Stimulated activated CD8-positive, alpha-beta memory T cell treated with anti-CD3 and anti-CD28 coated beads, Interleukin-7, amount 100 ng/mL, for 1 hour (primary cell): ENCODE measurements at places on chromosomes 11 and 22.

DNA sequence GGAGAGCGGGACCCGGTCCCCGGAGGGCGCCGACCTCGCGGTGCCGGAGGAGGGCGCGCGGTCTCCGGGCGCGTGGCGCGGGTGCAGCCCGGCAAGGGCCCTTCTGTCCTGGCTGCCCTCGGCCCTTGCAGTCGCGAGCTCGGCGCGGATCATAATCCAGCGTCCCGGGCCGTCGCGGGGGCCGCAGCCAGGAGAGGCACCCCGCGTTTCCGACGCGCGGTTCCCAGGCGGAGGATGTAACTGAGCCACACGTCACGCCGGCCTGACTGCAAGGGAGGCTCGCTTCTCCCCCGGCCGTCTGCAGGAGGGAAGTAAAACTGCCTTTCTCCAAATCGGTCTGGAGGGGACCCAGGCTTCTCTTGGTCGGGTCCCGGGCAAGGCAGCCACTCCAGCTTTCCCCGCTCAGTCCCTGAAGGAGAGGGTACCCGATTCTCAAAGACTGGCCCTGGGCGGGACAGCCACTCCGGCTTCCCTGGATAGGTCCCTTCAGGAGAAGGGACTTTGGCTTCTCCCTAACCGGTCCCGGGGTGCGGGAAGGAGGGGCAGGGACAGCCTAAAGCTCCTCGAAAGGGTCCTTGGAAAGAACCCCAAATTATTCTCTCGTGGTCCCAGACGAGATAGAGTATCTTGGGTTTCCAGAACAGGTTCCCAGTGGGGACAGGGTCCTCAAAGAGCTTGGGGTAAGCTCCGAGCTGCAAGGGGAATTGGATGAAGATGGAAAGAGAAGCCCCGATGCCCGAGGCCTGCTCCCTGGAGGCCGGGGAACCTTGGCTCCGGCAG is 836 bp downstream of the SPON1 start:
- DNase-seq: no peak

GRCh38 chr11:9651899-9652748 is 11.8 kb upstream of the SWAP70 start:
- DNase-seq: no peak

GRCh38 chr22:39514373-39514973 is 5.9 kb upstream of the ATF4 start:
- DNase-seq: no peak

DNA sequence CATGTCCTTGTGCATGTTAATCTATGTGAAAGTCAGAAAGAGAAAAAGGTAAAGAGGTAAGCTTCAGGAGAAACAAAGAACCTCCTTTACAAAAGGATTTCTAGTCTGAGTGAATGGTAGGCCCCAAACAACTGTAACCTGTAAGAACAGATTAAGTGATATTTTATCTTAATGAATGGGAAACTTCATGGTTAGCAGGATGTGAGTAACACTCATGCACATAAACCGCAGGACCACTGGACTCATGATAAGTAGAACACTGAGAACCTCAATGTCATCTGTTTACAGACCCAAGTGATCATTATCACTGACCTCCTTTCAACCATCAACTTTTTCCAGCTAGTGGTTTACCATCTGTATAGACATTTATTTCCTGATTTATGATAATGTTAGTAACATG is 19.9 kb downstream of the OR8G5 start:
- DNase-seq: no peak

GRCh38 chr11:65766535-65766934 is 14.2 kb downstream of the AP5B1 start:
- DNase-seq: no peak

DNA sequence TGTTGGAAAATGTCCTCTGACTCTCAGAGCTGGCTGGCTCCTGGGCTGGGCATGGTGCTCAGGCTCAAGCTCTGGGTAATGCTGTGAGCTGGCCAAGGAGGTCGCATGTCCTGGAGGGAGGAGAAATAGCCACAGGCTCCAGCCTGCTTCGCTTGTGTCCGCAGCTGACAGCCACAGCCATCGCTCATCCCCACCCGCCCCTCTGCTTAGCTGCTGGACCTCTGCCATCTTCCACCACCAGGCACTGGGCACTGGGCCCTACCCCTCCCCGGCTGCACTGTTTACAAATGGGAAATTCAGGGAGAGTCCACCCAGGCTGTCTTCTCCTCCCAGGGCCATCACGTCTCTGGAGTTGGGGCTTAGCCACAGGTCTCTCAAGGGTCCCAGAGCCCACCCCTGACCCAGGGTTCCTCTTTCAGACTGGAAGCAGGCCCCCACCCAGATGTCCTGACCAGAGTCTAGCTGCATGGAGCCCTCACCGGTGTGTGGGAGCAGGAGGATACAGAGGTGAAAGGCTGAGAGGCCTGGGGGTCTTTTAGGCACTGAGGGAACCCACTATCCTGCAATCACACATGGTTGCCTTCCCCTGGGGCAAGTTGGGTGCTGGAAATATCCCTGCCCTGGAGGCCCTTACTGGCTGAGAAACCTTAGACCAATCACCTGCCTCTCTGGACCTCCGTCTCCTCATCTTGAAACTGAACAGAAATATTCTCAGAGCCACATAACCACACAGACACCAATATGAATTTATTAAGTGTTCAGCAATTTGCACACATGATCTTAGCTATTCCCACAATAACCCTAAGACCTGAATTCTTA is 62.7 kb downstream of the CD82 start:
- no peak for DNase-seq

DNA sequence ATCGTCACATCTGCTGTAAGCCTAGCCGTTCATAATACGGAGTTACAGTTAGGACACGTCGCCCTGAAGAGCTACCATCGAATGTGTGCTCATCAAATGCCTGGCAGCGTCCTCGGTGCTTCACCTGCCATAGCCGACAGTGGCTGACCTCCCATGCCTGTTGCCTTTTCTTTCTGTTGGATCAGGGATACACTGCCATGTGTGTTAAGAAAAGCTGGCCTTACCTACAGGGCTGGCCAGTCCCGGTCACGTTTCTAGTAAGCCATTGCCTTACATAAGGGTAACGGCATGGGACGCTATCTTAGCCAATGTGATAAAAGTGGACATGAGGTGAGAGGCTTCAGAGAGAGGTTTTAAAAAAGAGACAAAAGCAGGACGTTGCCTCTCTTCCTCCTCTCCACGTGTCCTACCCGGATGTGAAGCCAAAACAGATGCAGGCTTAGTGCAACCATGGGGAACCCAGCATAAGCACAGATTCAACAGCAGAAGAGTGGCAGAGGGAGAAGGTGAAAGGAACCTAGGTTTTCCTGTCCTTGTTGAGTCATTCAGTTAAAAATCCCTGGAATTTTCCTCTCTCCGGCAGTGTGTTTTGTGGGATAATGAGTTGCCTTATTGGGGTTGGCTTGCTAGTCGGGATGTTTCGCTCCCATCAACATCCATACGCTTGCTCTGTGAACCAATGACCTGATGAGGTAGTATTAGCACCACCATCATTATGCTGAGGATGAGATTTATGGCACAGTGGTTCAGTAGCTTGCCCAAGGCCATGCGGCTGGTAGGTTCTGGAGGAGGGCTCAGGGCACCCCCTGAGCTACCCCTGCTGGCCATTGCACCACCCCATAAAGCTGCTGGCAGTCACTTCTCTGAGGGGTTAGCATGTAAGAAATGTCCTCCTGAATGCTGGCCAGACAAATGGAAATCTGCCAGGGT is 67.4 kb upstream of the B3GAT1 start:
- DNase-seq: no peak

DNA sequence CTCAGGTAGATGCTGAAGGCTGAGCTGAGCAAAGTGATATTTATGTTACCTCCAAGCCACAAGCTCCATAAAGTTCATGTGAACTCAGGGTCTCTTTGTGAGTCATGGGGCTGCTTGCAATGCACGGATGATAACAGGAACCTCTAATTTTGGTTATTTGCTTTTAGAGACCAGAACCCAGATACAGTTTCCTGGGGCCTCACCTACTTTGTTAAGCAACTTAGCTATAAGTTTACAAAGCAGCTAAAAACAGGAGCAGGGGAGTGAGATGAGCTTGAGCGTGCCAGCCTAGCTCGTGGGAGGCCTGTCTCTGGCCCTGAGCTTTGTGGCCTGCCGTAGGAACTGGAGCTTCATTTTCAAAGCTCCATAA is 29.2 kb downstream of the SREBF2 start:
- DNase-seq: no peak

GRCh38 chr11:5488798-5489399 is 414 bp downstream of the OR52D1 start:
- DNase-seq: no peak

DNA sequence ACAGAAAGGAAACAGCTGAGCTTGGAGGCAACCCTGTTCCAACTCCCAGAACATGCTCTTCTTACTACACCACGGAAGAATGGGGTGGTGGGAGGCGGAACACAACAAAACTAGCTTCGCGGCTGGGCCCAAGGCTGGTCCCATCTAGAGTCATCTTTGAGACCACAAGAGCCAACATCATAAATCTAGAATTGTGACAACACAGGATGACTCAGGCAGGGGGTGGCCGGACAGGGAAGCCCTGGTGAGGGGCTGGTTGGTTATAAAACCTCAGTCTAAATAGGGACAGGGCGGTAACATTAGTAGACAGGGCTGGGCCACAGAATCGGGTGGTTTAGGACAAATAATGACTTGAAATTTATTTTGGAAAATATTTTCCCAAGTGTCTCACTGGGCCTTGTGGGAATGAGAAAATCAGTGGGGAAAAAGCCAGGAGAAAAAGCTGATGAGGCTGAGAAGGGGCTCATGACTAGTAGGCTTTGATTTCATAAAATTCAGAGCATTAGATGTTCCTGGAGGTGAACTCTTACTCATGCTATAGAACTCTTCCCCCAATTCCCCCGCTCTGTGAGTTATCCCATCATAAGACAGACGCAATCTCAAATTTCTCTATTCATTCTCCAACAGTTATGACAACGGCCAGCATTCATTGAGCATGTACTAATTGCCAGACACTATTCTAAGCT is 151.8 kb upstream of the TIMP3 start:
- DNase-seq: no peak
